ENCODE measurements at places on chromosomes 16 and 17.

GRCh38 chr16:3112058-3112880 is at the start of gene ZNF205:
TSS of gene ZNF205 (plus strand) at chr16:3112586. CDS start at chr16:3113431, 845 bp downstream.
- DNase-seq, result peak; percentile 89

- peak; percentile 64 for DNase-seq
These were observed 81.5 kb downstream of the CA4 start for GRCh38 chr17:60231234-60231633.

- no peak for DNase-seq
These were observed 1.0 kb downstream of the HSD11B2 start for GRCh38 chr16:67431775-67432505.

DNA sequence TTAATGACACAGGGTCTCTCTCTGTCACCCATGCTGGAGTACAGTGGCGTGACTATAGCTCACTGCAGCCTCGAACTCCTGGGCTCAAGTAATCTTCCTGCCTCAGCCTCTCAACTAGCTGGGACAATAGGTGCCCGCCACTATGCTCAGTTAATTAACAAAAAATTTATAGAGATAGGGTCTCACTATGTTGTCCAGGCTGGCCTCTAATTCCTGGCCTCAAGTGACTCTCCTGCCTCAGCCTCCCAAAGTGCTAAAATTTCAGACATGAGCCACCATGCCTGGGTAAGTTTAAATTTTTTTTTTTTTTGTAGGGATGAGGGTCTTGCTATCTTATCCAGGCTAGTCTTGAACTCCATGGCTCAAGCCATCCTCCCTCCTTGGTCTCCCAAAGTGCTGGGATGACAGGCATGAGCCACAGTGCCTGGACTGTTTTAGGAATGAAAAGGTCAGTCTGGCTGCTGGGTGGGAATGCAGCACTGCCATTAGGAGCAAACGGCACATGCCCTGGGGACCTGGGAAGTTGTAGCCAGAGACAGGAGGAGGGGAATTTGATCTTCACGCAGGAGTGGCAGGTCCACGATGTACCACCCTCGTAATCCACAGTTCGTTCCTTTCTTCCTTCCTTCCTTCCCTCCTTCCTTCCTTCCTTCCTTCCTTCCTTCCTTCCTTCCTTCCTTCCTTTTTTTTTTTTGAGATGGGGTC is 106.7 kb downstream of the HAPSTR1 start:
- peak; percentile 65 for DNase-seq

- no peak for DNase-seq
These were observed 41.3 kb upstream of the GFOD2 start for GRCh38 chr16:67760206-67760955.

DNA sequence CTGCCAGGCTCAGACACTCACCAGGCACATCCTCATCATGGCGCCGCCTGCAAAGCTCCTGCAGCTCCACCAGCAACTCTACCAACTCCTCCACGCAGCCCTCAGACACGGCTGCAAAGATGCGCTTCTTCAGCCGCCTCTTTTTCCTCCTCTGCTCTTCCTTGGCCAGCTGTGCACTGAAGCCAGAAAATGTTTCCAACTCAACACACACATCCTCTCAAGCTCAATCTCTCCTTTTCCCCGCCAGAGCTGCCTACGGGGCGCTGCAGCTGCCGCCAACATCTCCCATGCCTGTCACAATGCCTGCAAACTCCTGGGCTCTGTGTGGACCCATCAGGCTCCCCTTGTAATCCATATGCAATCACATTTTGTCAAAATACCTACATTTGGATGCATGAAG is 14.2 kb downstream of the TRPV3 start:
- no peak for DNase-seq

DNA sequence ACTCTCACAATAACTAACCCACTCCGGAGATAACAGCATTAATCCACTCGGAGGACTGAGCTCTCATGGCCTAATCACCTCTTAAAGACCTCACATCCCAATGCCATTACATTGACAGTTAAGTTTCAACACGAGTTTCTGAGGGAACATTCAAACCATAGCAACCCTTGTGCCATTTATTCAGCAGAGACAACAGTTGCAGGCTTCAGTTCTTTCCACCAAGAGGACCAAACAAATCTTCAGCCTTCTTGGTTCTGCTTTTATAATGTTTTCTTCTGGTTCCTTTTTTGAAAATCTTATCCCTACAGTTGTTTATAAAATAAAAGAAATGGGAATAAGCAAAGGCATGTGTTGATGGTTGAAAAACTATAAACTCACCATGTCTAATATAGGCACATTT is 2.1 kb upstream of the CD300E start:
- no peak for DNase-seq

GRCh38 chr17:51425773-51426172 is 165.4 kb downstream of the UTP18 start:
- DNase-seq, result no peak

GRCh38 chr17:57461082-57461481 is 204.8 kb downstream of the MSI2 start:
- no peak for DNase-seq

DNA sequence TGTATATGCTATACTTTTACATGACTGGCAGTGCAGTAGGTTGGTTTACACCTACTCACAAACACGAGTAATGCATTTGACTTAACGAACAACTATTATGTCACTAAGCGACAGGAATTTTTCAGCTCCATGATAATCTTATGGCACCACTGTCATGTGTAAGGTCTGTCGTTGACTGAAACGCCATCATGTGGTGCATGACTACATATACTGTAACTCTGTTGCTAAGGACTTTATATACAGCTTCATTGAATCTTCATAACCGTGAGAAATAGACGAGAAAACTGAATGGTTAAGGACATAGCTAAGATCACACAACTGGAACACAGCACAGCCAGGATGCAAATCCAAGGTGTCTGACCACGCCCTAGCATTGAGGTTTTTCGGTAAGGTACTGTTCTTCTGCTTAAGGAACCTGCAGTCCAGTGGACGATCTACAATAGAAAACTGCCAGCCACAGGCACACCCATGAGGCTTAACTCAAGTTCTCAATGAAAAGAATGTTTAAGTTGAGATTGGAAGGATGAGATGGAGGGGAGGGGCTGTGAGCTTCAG is 3.3 kb downstream of the CFAP20 start:
- DNase-seq, result no peak

DNA sequence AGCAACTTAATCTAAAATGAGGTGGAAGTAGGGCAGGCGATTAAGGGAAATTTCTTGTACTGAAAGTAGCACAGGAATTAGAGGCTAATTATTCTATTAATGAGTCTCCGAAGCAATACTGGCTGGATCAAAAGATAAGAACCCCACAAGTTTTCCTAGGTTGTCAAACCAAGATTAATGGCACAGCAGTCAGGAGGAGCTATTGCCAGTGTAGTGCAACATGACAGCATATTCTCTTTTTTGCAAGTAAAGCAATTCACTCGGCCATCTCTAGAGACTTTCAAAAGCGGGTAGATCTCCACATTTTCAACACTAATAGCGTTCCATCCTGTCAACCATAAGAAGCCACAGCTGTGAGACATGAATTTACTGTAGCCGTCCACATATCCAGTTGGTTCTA is 81.2 kb downstream of the CYB561 start:
- no peak for DNase-seq

- no peak for DNase-seq
These were observed 2.1 kb downstream of the CNP start for GRCh38 chr17:41968676-41969075.

- DNase-seq, result no peak
These were observed 34.7 kb downstream of the ADCY7 start for GRCh38 chr16:50300942-50301625.

DNA sequence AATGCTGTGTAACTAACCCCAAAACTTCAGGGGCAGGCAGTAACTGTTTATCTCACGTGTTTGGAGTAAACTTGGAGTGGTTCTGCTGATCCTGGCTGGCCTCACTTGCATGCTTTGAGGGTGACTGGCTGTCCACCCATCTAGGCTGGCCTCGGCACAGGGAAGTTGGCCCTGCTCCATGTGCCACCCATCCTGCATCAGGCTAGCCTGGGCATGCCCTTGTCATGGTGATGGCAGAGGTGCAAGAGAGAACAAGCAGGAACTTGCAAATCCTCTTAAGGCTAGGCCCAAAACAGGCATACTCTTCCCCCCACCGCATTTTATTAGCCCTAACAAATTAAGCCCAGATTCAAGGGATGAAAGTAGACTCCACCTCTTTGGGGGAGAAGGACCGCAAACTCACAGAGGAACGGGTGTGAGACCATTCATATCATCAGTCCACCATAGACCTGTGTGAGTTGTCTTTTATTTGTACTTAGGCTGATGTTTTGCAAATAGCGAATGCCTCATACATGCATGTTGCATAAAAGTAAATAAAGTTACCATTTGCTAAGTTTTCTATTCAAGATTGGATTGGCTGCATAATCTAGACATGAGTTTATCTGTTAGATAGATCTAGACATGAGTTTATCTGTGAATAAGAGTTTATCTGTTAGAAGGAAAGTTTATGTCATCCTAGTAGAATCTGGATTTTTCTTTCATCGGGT is 221.0 kb downstream of the CCDC182 start:
- DNase-seq, result no peak

GRCh38 chr16:3592559-3592958 is 15.4 kb upstream of the NLRC3 start:
- DNase-seq, result no peak

- DNase-seq, result peak; percentile 74
These were observed 163.4 kb upstream of the CIBAR2 start for GRCh38 chr16:85275533-85276249.

All from A673 (cell line).